ENCODE measurements at places on chromosomes 1 and 21.

GRCh38 chr1:185926588-185926987 is 192.4 kb downstream of the HMCN1 start:
- no peaks in the 10 kb centered on the region for H3K27me3 ChIP-seq
- H3K27ac ChIP-seq, result no peak overlapping the region
- DNase-seq, result no peak
- H3K4me1 ChIP-seq, result no peaks in the 10 kb centered on the region
- no peaks in the 10 kb centered on the region for H3K36me3 ChIP-seq

- H3K4me3 ChIP-seq, result no peak overlapping the region
- DNase-seq, result no peak
- no peaks in the 10 kb centered on the region for H3K36me3 ChIP-seq
- H3K27me3 ChIP-seq, result no peaks in the 10 kb centered on the region
- no peak overlapping the region for H3K27ac ChIP-seq
- H3K4me1 ChIP-seq, result no peaks in the 10 kb centered on the region
Measured at GRCh38 chr1:179990847-179991246, 36.2 kb downstream of the CEP350 start.

DNA sequence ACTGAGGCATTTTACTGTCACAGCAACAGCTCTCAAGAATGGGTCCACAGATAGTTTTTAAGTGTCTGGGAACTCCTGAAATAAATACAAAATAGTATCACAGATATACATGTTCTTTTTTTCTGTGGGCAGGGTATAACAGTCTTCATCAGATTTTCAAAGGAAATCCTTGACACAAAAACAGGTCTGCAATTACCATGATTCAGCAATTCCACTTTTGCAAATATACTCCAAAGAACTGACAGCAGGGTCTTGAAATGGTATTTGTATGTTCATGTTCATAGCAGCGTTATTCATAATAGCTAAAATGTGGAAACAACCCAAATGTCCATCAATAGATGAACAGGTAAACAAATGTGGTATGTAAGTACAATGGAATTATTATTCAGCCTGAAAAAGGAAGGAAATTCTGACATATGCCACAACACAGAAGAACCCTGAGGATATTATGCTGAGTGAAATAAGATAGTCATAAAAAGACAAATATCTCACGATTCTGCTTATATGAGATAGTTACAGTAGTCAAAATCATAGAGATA is 85.0 kb downstream of the EPS15 start:
- peaks cover 6% of the 10 kb centered on the region for H3K36me3 ChIP-seq
- DNase-seq, result no peak
- H3K27ac ChIP-seq, result peak overlapping the region; percentile 41
- H3K4me3 ChIP-seq, result no peak overlapping the region
- H3K27me3 ChIP-seq, result no peaks in the 10 kb centered on the region
- H3K4me1 ChIP-seq, result no peaks in the 10 kb centered on the region

DNA sequence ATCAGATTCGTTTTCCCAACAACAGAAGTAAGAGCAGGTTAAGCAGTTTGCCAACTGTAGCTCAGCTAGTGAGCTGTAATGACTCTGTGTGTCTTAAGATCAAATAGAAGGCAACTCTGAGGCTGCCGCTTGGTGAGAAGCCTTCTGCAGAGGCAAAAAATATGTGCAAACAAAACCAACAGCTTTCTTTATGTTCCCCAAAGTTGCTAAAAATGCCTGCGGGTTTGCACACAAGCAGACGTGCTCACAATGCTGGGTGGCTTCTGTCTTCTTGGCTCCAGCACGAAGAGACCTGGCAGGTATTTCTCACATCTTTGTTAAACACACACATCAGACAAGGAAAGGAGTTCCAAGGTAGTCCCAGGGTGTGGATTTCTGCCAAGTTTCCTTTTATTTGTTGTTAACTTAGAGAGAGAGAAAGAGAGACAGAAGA is 158.9 kb upstream of the JUN start:
- H3K27me3 ChIP-seq, result no peaks in the 10 kb centered on the region
- peak overlapping the region; percentile 68 for H3K27ac ChIP-seq
- DNase-seq, result peak; percentile 57
- peaks cover 27% of the 10 kb centered on the region for H3K4me1 ChIP-seq
- H3K4me3 ChIP-seq, result no peak overlapping the region

DNA sequence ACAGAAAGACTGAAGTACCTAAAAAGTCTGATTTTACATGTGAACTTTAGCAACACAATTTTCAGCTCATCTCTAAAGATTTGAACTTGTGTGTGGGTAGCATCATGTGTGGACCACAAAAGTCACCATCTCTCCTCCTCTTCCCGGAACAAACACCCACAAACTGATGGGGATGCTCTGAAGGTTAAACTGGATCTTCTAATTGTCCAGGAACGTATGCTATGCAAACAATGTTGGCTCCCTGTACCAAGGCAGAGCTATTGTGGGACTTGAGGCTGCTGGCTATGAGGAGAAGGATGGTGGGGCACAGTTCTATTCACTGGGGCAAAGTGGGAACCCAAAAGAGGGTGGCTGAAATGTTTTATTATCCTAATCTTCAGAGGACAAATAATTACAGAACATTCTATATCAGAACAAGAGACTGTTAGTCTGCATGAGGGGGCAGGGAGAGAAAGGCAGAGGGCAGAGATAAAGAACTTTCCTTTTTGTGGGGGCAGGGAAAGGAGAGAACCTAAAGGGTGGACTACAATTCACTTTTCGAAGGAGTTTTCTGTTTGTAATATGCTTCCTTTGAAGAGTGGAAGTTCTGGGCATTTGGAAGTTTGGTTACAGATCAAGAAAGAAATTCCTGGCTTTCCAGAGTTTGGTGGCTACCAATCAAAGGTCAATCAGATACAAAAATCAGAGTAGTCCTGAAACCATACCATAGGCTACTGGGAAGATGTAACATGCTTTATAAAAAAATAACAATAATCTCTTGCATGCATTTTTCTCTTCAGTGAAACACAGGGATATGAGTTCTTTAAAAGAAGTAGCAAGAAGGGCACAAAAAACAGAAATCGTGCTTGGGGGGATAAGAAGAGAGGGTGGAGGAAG is 62.9 kb downstream of the GADD45A start:
- H3K27ac ChIP-seq, result peak overlapping the region; percentile 79
- H3K36me3 ChIP-seq, result no peaks in the 10 kb centered on the region
- no peaks in the 10 kb centered on the region for H3K27me3 ChIP-seq
- peaks cover 44% of the 10 kb centered on the region for H3K4me1 ChIP-seq

GRCh38 chr1:111734856-111735255 is 4.3 kb downstream of the INKA2 start:
- DNase-seq, result no peak
- peaks cover 22% of the 10 kb centered on the region for H3K4me1 ChIP-seq
- H3K4me3 ChIP-seq, result no peak overlapping the region
- no peaks in the 10 kb centered on the region for H3K27me3 ChIP-seq

Data from body of pancreas (tissue), 4 donors.